ENCODE measurements at places on chromosomes 5 and 9.

DNA sequence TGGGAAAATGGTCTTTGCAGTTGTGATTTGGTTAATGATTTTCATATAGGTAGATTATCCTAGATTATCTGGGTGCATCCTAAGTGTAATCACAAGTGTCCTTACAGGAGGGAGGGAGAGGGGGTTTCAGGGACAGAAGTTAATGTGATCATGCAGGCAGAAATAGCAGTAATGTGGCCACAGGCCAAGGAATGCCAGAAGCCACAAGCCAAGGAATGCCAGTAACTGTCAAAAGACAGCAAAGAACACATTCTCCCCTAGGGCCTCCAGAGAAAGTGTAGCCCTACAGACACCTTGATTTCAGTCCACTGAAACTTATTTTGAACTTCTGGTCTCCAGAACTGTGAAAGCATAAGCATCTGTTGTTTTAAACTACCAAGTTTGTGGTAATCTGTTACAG, 2074.5 kb downstream of the MAT2B start:
- DNase-seq: no peak

DNA sequence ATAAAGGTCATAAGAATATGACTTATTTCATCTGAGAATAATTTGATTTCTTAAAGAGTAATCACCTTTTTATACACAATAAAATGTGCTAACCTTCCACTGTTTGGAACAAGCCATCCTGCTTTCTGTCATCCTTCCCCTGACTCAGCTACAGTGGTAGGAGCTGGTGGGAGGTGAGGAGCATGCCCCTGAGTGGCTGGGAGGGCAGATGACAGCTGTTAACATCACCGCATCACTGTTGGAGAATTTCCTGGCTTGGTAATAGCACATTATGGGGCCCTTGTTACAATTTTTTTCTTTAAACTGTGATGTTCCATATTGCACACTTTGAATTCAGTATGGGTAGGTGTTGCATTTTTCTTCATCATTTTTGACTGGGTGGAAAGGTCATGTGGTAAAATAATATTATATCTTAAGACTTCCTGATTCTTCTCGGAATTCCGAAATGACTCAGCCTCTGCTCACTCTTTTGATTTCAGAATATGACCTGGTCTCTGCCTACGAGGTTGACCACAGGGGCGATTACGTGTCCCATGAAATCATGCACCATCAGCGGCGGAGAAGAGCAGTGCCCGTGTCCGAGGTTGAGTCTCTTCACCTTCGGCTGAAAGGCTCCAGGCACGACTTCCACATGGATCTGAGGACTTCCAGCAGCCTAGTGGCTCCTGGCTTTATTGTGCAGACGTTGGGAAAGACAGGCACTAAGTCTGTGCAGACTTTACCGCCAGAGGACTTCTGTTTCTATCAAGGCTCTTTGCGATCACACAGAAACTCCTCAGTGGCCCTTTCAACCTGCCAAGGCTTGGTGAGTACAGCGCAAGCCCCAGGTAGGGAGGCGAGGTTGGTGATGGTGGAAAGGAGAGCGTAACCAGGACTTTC, 5.8 kb downstream of the ADAMTS16 start:
- no peak for DNase-seq

- no peak for DNase-seq
Measured at GRCh38 chr9:4463824-4464223, 26.4 kb upstream of the SLC1A1 start.

DNA sequence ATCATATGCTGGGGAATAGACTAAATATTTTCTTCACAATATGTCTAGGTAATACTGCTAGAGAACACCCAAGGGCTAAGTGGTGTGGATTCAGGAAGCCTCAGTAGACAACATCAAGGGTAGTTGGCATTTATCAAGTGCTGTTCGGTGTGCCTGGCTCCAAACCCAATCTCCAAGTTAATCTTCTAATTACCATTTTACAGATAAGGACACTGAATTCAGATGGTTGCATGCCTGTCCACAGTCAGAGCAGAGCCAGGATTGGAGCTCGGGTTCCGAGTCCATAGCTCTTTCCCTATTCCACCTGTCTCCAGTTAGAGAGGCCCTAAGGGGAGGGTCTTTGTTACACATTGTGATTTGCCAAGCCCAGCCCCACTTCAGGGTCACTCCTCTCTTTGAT, 58.2 kb downstream of the FGF18 start:
- DNase-seq: no peak

DNA sequence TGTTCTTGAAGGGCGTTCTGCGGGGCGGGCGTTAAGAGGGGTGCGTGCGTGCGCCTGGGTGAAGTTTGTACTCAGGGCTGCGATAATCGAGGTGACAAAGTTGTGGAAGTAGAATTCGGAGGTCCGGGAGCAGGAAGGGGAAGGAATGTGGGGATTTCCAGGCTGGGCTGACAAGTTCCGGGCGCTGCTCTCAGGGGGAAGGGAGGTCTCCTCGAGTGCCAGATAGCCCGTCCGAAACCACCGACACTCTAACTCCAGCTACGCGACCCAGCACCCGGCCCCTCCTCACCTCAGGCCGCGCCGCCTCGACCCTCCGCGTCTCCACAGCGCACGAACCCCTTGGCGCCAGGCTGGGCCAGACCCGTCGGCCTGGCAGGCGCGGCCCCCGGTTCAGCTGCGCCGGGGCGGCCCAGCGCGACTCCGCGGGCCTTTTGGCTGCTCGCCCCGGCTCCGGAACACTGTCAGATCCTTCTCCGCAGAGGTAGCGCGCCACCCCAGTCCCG, at the start of gene IL6ST:
Gene IL6ST, minus strand, starts transcription at position 469 of the 503 bp plus-strand sequence. CDS start 18,685 bp downstream, outside the sequence.
- no peak for DNase-seq

DNA sequence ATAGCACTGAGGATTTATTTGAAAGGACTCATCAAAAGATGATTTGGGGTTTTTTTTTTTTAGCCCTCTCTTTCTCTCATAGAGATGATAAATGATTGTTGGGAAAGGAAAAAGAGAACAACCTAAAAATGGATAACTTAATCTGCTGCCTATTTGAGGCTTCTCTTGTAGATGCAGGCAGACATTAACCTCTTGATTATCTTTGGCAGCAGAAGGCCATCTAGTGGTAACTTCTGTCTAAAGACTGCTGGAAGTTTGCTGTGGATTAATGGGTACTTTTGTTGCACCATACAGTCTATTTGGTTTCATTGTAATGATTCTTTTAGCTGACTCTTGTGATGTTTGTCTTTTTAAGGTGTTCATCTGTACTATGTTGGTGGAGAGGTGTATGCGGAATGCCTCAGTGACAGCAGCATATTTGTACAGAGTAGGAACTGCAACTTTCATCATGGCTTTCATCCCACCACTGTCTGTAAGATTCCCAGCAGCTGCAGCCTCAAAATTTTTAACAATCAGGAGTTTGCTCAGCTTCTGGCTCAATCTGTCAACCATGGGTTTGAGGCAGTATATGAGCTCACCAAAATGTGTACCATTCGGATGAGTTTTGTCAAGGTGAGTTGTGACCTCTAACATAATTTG, 18.8 kb downstream of the SMIM32 start:
- DNase-seq: peak; percentile 52

- no peak for DNase-seq
Measured at GRCh38 chr9:1978941-1979340, 36.2 kb upstream of the SMARCA2 start.

- DNase-seq: no peak
Measured at GRCh38 chr9:121815084-121815483, 163.7 kb downstream of the DAB2IP start.

DNA sequence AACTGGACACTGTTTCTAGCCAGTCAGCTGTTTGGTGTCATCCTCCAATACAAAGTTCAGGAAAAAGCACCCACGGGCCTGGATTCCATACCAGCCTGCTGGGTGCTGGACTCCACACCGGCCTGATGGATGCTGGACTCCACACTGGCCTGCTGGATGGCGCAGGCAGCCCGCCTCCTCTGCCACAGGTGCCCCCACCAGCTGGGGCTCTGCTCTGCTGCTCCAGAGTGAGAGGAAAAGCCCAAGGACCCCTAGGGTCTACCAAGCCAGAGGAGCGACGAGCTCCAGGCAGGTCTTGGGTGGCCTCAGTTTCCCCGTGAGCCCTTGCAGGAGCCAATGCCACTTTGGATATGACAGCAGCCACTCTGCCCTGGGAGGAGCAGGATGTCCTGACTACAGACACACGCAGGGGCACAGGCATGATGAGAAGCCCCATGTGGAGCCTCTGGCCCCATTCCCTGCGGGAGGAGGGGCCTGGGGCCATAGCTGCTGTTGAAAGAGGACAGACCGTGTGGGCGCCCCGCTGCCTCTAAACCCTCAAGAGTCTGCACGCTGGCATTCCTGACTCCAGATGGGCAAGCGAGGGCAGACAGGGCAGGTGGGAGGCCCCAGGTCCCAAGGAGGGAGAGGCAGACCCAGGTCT, 141.6 kb downstream of the OLFM1 start:
- DNase-seq: no peak

DNA sequence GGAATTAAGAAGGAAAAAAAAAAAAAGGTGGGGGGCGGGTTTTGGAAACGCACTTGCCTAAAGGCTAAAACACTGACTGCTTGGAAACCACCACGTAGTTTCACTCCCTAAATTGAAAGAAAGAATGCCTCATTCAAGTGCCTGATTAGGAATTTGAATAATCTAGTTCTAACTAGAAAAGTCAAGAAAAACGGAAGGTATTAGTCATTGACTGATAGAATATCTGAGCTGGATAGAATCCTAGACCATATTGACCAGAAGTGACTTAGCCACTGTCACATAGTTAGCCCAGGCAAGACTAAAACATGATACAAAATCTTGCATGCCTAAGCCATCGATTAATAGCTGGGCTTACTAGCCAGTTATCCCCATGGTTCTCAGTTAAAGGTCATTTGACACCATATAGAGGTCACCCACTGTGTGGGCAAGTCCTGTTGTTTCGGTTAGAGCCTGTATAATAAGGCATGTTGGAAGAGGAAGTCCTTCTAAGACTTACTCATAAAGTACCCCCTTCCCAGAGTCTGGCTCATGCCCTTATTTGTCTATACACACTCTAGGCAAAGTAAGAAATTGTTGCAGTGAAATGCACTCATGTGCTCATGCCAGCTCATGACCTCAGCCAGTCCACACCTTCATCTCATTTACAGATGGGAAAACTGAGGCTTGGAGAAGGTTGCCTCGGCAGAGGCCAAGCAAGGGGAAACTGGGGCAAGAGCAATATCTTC, 40.2 kb downstream of the SH3RF2 start:
- no peak for DNase-seq

- no peak for DNase-seq
Measured at GRCh38 chr9:125707472-125707804, 430 bp upstream of the MAPKAP1 start.

DNA sequence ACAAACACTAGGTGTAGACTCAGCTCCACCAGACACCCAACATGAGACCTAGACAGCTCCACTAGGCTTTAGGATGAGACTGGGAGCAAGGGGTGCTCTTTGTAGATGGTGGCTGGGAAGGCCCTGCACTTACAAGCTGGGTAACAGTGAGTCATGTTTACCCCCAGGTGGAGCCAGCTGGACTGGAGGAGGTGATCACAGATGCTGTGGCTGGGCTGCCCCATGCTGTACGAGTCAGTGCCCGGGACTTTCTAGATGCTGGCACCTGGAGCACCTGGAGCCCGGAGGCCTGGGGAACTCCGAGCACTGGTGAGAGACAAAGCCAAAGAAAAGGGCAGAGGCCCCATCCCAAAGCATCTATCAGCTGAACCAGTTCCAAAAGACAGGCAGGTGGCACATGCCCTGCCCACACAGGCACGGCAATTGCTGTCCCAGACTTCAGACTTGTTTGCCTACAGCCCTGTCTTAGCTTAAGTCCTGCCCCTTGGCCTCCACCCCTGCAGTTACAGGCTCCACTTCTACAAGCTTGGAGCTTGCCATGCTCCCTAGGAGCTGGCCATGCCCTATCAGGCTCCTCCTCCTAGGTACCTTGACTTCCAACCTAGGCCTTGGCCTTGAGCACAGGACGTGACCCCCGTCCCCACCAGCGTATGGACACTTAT, 2.7 kb downstream of the CCL27 start:
- DNase-seq: no peak

- DNase-seq: no peak
Measured at GRCh38 chr9:136014147-136014923, 53.2 kb upstream of the UBAC1 start.

DNA sequence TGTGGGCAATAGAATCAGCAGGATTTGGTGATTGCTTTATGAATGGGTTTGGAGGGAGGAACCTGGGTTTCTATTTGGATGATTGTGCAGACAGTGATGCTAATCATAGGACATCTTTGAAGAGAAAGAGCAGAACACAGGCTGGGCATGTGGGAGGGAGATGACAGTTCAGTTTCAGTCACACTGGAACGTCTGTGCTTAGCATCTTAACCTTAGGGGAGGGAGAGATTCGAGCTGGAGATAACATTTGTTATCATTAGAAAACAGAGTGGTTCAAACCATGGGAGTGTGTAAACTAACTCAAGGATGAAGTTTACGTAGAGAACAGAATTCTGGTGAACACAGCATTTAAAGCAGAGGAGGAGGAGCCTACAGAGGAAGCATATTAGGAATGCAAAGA, 138.6 kb upstream of the PPP2R2B start:
- no peak for DNase-seq

GRCh38 chr5:169637085-169637548, at the start of gene DOCK2:
TSS of gene DOCK2 (plus strand) at chr5:169637275. CDS start at chr5:169637327, 52 bp downstream.
- DNase-seq: peak; percentile 90

All from GM20000 (cell line).